ENCODE measurements at places on chromosomes 4 and X.
A peak's percentile ranks its signal among the peaks of the same experiment; 100 is the strongest.

DNA sequence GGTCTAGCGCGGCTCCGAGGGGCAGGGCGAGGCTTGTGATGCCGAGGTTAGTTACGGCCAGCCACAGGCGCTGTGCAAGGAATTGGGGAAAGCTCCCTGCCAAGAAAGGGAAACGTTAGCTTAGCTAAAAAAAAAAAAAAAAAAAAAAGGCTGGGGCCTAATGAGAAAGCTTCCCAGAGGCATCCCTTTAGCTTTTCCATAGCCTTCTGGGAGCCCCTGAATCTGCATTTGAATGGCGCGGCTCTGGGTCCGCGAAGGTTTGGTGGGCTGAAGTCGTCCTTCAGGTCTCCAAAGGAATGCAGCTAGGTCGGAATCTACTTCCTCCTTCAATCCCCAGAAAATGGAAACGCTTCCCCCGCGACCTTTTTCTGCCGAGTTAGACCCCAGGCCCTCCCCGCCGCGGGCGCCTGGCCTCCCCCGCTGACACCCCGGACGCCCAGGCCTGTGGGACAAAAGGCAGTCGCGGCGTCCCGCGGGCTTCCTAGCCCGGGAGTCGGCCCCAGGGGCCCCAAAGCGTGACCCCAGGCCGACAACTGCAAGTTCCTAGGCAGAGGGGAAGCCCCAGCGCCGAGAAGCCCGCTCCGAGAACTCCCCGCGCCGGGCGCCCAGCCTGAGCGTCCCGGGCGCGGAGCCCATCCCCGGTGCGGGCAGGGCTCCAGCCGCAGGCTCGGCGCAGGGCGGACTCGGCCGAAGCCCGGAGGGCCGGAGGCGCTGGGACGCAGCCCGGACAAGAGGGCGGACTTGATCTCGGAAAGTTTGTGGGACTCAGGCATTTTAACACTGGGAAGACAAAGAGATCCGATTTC is 605 bp upstream of the FAT1 start:
- peak; percentile 76 for DNase-seq

DNA sequence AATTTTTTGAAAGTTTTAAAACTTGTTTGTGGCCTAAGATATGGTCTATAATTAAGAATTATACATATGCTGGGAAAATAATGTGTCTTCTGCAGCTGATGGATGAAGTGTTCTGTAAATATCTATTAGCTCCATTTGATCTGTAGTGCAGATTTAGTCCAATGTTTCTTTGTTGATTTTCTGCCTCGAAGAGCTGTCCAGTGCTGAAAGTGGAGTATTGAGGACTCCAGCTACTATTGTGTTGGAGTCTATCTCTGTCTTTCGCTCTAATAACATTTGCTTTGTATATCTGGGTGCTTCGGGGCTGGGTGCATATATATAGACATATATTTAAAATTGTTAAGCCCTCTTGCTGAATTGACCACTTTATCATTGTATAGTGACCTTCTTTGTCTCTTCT is 2127.3 kb downstream of the PCDH7 start:
- DNase-seq = no peak

DNA sequence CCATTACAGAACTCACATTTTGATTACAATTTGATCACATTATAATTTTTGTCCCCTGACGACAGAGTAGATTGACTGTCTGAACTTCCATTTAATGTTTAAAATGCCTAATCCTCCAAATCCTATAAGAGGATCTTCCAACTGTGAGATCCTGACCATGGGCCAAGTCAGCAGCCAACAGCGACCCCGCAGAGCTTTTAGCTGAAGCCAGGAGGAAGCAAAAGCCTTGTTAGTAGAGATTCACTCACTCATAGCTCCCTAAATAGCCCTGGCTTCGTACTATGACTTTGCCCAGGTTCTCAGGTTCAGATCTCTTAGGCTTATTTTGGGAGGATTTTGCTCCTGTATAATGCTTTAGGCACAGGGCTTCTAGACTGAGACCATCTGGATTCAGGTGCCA is 413.1 kb downstream of the NKX6-1 start:
- no peak for DNase-seq

GRCh38 chr4:95541889-95542607 is 6.7 kb downstream of the UNC5C start:
- DNase-seq = no peak

GRCh38 chr4:41679991-41680390 is 68.5 kb downstream of the PHOX2B start:
- no peak for DNase-seq

- peak; percentile 94 for DNase-seq
These were observed 107.4 kb upstream of the SLC4A4 start for GRCh38 chr4:71231129-71232055.

- DNase-seq = no peak
These were observed 526.6 kb downstream of the PACRGL start for GRCh38 chr4:21226637-21227538.

- DNase-seq = no peak
These were observed 118.6 kb downstream of the CCSER1 start for GRCh38 chr4:90245837-90246236.

DNA sequence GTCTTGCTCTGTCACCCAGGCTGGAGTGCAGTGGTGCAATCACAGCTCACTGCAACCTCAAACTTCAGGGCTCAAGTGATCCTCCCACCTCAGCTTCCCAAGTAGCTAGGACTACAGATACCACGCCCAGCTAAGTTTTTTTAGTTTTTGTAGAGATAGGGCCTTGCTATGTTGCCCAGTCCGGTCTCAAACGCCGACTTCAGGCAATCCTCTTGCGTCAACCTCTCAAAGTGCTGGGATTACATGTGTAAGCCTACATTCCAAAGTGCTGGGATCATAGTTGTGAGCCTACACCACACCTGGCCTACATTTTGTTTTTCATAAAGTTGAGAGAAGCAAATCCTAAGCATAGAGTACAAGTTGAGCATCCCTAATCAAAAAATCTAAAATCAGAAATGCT is 42.2 kb downstream of the SMARCA5 start:
- DNase-seq = no peak
